Activated CD4-positive, alpha-beta memory T cell treated with anti-CD3 and anti-CD28 coated beads for 36 hours (primary cell): ENCODE measurements at places on chromosomes 13 and 19. TPM values are rescaled to one million over a fixed set of nuclear protein-coding genes. Genes with fewer than 3 reads are reported as not detected.

GRCh38 chr19:11019824-11020223 is 59.0 kb downstream of the SMARCA4 start:
- DNase-seq, result no peak

DNA sequence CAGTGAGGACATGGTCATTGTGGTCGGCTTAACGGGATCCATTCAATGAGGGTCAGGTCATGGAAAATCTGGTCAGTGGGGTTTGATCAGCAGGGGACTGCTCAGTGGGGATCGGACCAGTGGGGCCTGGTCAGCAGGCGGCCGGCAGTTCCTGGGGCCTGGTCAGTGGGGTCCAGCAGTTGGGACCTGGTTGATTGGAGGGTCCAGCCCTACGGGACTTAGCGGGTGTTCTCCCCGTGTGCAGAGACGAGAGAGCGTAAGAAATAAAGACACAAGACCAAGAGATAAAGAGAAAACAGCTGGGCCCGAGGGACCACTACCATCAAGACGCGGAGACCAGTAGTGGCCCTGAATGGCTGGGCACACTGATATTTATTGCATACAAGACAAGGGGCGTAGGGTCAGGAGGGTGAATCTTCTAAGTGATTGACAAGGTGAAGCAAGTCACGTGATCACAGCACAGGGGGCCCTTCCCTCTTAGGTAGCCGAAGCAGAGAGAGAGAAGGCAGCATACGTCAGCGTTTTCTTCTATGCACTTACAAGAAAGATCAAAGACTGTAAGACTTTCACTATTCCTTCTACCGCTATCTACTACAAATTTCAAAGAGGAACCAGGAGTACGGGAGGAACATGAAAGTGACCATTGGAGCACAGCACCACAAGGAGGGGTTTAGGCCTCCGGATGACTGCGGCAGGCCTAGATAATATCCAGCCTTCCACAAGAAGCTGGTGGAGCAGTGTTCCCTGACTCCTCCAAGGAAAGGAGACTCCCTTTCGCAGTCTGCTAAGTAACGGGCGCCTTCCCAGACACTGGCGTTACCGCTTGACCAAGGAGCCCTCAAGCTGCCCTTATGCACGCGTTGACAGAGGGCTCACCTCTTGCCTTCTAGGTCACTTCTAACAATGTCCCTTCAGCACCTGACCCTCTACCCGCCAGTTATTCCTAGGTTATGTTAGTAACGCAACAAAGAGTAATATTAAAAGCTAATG is 62.1 kb upstream of the TPM4 start:
- no peak for DNase-seq

GRCh38 chr19:8028951-8029491 is 23.5 kb upstream of the CCL25 start:
- no peak for DNase-seq

DNA sequence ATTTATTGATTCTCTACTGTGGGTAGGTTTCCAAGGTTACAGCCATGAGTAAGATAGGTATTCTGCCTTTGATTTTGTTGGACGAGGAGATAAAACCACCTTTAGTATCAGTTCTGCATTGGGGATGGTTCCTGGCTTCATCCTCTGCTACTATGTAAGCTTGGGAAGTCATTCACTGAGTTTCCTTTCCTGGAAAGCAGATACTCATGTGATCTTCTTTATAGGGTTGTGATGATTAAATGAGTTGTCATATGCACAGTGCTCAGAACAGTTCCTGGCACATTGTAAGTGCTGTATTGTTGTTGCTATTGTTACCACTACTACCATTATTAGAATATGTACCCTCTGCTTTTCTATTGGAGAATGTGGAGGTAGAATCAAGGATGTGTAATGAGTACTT is 13.1 kb upstream of the WTIP start:
- no peak for DNase-seq

- DNase-seq, result no peak
These were observed 25.0 kb downstream of the LHFPL6 start for GRCh38 chr13:39577838-39578491.

The ZNF266 gene
- total RNA-seq, result 20.0 TPM

The GSX1 gene
- not detected for total RNA-seq

The LRP3 gene
- total RNA-seq, result 0.19 TPM
